Caki2 (cell line): ENCODE measurements at places on chromosomes 3 and 15. TPM values are rescaled to one million over a fixed set of nuclear protein-coding genes. Genes with fewer than 3 reads are reported as not detected.

DNA sequence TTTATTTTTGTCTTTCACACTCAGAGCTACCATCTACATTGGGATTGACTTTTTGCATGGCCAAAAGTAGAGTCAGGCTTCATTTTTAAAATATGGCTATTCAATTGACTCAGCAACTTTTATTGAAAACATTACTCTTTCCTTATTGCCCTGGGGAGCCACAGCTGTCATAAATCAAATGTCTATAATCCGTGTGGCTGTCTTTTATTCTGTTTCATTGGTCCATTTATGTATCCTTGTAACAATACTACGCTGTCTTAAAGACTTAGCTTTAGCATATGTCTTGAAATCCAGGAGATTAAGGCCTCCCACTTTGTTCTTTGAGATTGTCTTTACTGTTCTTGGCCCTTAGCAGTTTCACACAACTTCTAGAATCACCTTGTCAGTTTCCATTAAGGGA lies 55.2 kb downstream of the CEMIP start:
- no peak for DNase-seq

DNA sequence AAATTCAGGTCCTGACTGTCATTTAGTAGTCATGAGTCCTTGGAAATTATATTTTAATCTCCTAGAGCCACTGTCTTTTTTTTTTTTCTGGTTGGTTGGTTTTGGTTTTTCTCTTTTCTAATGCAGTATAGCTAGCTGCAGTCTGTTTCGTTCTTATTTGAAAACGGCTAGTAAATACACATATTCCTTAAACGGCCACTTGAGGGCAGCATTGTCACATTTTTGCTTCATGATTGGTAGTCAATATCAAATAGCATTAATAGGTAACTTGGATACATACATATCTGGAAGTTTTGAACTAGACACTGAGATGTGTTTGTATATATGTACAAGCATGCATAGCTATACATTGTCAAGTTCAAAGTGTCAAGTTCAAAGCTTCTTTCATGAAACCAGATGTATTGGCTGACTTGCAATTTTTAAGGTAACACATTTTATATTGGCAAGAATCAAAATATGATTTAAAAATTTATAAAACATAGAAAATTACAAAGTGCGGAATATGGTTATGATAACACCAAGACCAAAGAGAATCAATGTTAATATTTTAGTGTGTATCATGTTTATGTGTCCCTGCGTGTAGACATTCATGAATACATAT lies 22.5 kb downstream of the GABRA5 start:
- peak; percentile 27 for DNase-seq

- DNase-seq: no peak
Observed at GRCh38 chr3:10557250-10557649, 51.9 kb upstream of the ATP2B2 start.

DNA sequence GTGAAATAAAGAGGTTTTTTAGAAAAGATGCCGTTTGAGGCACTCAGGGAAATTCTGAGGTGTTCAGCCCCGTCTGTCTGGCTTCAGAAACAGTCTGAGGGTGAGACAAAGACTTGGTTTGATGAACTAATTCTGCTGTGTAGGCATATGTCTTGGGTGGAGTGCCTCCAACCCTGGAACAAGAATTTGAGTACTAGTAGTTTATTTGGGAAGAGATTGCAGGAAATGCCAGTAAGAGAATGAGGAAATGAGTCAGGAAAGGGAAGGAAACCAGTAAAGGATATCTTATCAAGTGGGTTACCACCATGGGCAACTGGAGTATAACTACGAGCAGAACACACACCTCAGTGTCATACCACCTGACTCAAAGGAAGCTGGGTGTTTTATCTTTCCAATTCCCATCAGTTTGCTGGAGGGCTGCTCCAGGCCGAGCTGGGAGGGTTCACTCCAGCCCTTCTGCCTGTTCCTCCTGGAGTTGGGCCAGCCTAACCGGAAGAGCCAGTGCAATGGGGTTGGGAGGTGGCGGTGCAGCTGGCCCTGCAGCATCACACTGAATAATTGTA lies 75.3 kb downstream of the TGFBR2 start:
- DNase-seq: no peak

C3orf70 gene
- not detected in 2 replicates for total RNA-seq

PLAAT1 gene
- 6.0 and 22.0 TPM in 2 replicates for total RNA-seq

CADM2 gene
- total RNA-seq: not detected in 2 replicates

DNA sequence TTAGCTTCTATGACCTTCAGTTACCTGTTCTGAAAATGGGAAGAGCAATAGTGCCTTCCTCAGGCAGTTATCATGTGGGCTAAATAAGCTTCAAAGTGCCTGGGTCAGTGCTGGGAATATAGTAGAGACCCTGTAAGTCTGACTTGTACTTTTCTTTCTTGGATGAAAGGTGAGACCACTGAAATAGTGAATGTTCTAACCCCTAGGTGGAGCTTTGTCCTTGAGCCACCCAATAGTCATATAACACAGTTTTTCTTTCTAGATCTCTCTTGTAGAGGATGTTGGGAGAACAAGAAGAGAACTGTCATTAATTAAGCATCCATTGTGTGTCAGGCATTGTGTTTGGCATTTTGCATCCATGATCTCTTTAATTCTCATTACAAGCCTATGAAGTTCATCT lies 13.0 kb upstream of the BFSP2 start:
- no peak for DNase-seq

SLC35G2 gene
- total RNA-seq: 15.8 and 16.5 TPM in 2 replicates

DNA sequence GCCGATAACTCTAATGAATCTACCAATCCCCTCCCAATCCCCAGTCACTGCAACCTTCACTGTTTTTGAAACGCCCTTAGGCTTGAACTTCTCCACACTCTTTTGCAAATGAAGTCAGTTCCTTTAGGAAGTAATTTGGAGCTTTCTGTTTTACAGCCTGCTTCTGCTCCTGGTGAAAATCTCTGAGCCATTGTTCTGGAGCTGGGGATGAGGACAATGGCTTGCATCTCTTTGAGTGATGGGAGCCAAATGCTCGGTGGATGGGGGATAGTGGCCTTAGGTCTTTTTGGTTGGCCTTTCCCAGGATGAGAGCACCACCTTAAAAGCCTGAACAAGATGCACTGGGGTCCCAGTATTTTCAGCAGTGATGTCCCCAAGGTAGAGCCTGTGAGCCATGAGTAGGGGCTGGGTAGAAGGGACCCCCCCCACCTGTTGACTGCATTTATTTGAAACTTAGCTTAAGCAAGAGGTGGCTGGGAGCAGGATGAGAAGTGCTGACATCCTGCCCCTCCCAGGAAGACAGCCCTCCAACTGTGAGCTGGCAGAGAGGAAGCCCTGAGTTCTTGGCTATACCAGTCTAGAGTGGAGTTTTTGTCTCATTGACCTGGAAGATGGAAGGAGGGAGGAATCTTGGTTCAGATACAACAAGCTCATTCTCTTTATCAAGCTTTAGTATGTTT lies 7.6 kb upstream of the MYO5C start:
- no peak for DNase-seq

- no peak for DNase-seq
Observed at GRCh38 chr15:60369696-60370095, 28.1 kb downstream of the ANXA2 start.

ATP8B4 gene
- not detected in 2 replicates for total RNA-seq

BFSP2 gene
- total RNA-seq: not detected in 2 replicates

- peak; percentile 22 for DNase-seq
Observed at GRCh38 chr3:129934234-129935123, 40.0 kb upstream of the TRH start.

CCDC54 gene
- total RNA-seq: not detected in 2 replicates

GRCh38 chr3:106969596-106969995 lies 407.6 kb upstream of the CCDC54 start:
- DNase-seq: no peak

GRCh38 chr3:35262406-35262805 lies 376.9 kb upstream of the ARPP21 start:
- no peak for DNase-seq

GRCh38 chr3:27380433-27381357 lies 11.5 kb upstream of the NEK10 start:
- no peak for DNase-seq

DNA sequence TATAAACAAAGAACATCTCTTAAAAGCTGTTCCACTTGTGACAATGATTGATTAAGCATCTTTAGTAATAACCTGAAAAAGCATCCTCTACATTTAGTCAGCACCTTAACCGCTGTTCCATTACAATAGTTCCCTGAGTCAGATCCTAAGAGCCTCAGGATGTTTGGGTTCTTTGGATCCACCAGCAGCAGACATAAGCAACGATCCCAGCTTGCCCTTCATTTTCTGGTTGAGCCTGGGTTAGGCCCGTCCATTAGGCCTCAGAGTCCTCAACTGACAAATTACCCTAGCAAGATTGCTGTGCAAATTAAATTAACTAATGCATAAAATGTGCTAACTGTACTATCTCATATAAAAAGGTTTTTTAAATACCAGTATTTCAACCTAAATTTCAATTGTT lies 42.3 kb upstream of the ROBO1 start:
- DNase-seq: peak; percentile 37
